ENCODE measurements at places on chromosomes 12 and 14.

DNA sequence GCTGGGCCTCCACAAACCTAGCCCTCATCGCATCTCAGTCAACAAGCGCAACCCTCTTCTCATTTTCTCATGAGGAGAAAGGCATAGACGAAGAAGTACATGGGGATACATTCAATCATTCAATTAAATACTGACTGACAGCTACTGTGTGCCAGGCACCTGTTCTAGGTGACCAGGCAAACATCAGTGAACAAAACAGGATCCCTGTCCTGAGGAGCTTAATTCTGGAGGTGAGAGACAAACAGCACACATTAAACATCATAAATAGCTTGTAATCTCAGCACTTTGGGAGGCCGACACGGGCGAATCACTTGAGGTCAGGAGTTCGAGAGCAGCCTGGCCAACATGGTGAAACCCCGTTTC, 362 bp upstream of the ACYP1 start:
- no peak for DNase-seq

- DNase-seq: no peak
Measured at GRCh38 chr12:90945070-90945649, 9.8 kb downstream of the CCER1 start.

DNA sequence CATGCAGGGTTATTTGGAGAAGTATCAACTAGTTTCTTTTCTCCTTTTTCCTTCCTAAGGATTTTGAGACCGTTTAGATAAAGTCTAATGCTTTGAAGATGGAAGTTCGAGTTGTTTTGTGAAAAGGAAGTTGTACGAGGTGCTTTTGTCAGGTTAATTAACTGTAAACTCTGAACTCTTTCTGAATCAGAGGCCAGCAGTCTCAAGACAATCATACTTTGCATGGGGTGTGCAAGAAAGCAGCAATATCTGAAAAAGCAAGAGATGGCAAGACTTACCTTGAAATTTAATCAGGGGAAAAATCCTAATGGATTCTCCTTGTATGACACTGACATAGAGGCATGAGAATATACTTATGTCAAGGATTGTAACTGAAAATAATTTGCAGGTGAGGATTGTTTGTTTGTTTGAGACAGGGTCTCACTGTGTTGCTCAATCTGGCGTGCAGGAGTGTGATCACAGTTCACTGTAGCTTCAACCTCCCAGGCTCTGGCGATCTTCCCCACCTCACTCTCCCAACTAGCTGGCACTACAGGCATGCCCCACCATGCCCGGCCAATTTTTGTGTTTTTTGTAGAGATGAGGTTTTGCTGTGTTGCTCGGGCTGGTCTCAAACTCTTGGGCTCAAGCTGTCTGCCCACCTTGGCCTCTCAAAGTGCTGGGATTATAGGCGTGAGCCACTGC, 170.2 kb upstream of the HMGA2 start:
- DNase-seq: no peak

DNA sequence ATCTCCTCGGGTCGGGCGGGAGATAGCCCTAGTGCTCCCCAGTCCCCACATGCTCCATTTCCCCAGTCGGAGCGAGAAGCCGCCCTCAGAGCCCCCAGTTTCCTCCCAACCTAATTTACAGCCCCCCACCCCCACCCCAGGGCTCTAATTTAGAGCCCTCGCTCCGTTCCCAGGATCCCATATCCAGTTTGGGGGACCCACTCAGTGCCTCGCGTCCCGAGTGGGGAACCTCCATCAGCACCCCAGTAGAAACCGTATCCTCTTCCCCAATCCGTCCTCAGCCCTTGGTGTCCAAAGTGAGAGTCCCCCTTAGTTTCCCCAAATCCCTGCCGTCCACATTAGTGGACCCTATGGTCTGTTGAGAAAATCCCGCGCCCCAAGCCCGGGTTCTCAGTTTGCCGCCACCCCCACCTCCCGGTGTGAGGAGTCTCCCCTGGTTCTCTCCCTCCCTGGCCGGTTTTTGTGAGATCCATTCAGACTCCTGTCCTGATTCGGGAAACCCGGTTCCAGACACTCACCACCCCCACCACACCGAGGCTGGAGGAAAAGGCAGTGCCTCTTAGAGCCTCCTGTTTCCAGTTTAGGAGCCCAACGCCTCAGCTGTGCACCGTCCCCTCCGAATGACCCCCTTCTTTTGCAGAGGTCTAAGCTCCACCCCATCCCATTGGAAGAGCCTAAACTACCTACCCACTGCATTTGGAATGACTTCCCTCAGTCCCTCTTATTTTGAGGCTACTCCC, 809 bp upstream of the MSI1 start:
- no peak for DNase-seq

GRCh38 chr12:122743895-122744525, 8.6 kb upstream of the DENR start:
- no peak for DNase-seq

Data from stimulated activated CD4-positive, alpha-beta T cell treated with anti-CD3 and anti-CD28 coated beads, Interleukin-4, amount 100 ng/mL, for 48 hours (primary cell).